GM12864 (cell line): ENCODE measurements at places on chromosomes 16 and 17.

GRCh38 chr16:83854420-83854819 is 44.5 kb upstream of the MLYCD start:
- no peak for DNase-seq

DNA sequence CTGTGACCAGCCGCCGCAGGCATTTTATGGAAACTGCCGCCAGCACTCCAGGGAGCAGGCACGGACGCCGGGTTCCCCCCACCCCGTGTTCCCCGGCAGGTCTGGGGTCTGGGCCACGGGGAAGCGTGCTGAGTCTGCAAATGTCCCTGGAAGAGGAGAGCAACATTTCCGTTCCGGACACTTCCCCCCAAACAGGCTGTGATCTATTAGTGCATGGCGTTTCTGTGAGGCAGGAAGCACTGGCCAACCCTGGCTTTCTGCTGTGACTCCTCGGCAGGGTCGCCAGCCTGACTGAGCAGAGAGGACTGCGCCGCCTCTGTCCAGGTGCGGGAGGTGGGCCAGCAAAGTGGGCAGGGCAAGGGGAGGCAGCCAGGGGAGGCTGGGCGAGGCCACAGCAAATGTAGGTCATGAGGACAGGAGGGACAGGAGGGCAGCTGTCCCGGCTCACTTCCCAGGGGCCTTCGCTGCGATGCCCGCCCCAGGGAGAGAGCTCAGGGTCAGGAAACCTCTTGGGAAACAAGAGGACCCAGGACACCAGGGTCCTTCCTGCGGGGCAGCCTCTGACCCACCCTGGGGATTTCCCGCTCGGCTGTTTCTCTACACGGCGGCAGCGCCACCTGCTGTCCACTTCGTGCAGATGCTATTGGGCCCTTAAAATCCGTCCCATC is 9.5 kb downstream of the FOXF1 start:
- no peak for DNase-seq

GRCh38 chr17:81173052-81173761 is 7.2 kb upstream of the AATK start:
- DNase-seq: no peak

GRCh38 chr16:9787717-9788116 is 394.5 kb downstream of the GRIN2A start:
- DNase-seq: no peak

DNA sequence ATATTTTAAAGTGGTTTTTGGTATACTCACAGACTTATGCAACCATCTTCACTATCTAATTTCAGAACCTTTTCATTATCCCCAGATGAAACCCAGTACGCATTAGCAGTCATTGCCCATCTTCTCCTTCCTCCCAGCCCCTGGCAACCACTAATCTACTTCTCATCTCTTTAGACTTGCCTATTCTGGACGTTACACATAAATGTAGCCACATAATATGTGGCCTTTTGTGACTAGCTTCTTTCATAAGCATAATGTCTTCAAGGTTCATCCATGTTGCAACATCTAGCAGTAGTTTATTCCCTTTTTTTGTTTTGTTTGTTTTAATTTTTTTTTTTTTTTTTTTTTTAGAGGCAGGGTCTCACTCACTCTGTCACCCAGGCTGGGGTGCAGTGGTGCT is 28.5 kb upstream of the C17orf107 start:
- DNase-seq: no peak

DNA sequence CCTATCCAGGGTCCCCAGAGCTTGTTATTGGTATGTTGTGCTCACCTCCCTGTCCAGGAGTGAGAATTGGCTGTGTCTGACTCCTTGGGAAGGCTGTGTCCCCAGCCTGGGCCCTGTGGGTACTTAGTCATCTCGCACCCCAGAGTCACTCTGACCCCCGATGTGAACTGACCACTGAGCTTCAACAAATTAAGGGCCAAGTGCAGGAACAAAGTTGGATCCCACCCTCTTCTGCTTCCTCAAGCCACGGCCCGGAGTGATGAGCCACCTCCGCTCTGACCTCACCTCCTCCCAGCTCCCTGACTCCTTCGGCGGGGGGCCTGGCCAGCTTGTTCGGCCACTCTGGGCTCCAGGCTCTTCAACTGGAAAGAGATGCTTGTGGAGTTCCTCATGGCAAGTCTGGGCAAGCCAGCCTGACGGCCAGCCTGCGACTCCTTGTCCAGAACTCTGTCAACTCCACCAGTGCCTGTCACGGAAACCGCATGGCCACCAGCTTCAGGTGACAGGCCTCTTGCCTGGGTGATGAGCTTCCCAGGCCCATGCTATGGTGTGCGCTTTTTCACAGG is 22.3 kb upstream of the MPRIP start:
- no peak for DNase-seq

- peak; percentile 94 for DNase-seq
These were observed 4.5 kb downstream of the CCR7 start for GRCh38 chr17:40560592-40561293.

- no peak for DNase-seq
These were observed 99.3 kb upstream of the SOX9 start for GRCh38 chr17:72021417-72022041.

DNA sequence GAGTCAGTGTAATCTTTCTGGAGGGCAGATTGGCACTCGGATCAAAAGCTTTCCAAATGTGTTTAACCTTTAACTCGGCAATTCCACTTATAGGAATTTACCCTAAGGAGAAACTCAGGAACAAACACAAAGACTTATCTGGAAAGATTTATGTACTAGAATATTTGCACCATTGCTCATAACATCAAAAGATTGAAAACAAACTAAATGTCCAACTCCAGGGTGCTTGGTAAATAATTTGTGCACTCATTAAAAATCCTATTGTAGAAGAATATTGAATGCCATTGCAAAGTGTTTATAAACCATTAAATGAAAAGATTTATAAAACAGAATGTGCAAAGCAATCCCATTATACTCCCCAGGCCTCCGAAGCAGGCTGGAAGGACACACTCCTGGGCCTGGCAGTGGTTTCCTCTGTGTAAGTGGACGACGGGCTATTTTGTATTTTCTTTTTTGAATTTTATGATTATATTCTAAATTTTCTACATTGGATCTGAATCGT is 18.7 kb upstream of the RBFOX3 start:
- DNase-seq: no peak

GRCh38 chr16:74657870-74658642 is 8.6 kb downstream of the RFWD3 start:
- DNase-seq: no peak

GRCh38 chr16:23306199-23307100 is 4.3 kb downstream of the SCNN1B start:
- DNase-seq: no peak

GRCh38 chr17:64240741-64241347 is 22.2 kb downstream of the TEX2 start:
- no peak for DNase-seq

- no peak for DNase-seq
These were observed 31.9 kb upstream of the CBX4 start for GRCh38 chr17:79871131-79871530.

DNA sequence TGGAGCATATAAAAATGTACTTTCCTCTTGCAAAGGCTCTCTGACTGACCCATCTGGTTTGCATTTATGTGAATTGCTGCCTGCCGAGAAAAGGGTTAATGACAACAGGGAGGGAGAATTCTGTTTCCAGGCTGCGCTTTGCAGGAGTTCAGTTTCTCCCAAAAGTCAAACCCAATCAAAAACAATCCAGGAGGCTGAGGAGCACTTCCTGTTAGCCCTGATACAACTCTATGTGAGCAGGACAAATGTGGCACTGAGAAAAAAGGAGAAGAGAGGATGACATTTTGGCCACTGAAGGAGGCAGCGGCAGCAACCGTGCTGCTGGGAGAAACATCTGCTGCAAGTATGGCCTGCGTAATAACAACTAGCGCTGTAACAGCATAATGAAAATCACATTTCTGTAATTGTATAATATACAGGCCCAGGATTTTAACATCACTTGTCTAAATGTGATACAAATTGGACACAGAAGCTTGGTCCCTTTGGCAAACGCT is 26.8 kb upstream of the ELAC2 start:
- no peak for DNase-seq
